ENCODE measurements at places on chromosomes 16 and 17.

DNA sequence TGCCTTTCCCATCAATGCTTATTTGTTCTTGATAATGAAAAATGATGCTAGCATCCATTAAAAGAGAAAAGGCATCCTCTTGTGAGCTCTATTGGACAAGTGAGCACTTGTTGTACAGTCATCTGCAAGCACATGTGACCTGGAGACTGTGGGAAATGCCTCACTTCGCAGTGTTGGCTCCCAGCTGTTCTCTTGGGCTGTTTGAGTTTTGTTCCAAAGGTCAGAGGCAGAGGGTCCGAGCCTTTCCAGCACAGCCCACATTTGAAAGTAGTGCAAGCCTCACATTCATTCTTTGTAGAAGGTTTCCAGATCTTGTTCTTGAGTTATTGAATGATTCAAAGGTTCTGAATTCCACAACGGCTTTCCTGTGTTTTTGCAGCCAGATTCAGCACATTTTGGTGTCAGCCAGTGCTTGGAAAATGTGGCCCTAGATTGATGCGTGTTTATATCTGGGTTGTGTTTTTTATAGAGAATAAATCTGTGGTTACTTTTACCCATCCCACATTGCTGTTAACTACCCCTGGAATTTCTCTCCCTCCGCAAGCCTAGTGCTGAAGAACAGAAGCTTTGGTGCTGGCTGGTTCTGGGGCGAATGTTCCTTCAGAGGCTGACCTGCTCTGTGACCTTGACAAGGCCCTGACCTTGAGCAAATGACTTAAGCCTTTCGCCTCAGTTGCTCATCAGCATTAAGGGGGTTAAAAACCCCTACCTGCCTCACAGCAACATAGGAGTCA, 49.8 kb downstream of the CDH1 start:
- DNase-seq = no peak

GRCh38 chr16:84850714-84851113, 30.9 kb downstream of the CRISPLD2 start:
- DNase-seq = no peak

- peak; percentile 69 for DNase-seq
These were observed 15.8 kb downstream of the TMC6 start for GRCh38 chr17:78112518-78113471.

DNA sequence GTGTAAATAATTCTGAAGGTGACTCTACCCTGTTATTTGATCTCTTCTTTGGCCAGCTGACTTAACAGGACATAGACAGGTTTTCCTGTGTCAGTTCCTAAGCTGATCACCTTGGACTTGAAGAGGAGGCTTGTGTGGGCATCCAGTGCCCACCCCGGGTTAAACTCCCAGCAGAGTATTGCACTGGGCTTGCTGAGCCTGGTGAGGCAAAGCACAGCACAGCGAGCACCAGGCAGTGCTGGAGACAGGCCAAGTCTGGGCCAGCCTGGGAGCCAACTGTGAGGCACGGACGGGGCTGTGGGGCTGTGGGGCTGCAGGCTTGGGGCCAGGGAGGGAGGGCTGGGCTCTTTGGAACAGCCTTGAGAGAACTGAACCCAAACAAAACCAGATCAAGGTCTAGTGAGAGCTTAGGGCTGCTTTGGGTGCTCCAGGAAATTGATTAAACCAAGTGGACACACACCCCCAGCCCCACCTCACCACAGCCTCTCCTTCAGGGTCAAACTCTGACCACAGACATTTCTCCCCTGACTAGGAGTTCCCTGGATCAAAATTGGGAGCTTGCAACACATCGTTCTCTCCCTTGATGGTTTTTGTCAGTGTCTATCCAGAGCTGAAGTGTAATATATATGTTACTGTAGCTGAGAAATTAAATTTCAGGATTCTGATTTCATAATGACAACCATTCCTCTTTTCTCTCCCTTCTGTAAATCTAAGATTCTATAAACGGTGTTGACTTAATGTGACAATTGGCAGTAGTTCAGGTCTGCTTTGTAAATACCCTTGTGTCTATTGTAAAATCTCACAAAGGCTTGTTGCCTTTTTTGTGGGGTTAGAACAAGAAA, 5.1 kb downstream of the STH start:
- DNase-seq = no peak

- DNase-seq = no peak
These were observed 13.8 kb upstream of the KRT17 start for GRCh38 chr17:41638194-41638593.

DNA sequence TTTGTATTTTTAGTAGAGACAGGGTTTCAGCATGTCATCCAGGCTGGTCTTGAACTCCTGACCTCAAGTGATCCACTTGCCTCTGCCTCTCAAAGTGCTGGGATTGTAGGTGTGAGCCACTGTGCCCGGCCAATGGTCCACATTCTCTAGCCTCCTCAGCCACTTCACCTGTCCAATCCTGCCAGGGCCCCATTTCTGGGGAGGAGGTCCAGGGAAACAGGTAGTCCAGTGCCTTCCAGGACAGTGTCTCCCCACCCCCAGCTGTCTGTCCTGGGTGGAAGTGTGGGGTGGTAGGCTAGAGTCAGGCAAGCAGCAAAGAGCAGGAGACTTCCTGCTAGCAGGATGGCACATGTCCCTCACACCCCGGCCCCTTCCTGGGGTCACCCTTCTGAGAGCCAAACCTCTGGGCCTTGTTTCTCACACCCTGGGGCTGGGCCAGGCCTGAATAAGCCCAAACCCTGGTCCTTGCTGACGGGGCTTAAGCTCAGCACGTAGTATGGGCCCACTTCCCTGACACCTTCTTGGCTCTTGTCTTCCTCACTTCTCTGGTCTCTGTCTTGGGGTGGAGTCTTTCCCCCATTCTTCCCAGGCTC, 5.0 kb downstream of the FHOD1 start:
- no peak for DNase-seq

DNA sequence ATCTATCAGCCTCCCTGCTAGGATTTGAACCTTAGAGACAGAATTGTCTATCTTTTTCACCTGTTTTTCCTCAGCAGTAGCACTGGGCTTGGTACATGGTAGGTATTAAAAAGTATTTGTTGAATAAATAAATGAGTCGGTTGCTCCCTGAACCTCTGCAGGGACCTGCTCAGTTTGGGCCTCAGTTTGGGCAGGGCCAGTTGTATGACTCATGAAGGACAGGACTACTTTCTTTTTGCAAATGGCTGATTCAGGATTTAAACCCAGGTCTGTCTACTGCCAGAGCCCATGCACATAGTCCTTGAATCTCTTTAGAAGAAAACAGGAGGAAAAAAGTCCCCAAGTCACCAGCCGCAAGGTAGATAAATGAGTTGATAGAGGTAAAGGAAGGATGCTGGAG, 3.1 kb downstream of the MMP2 start:
- no peak for DNase-seq

- no peak for DNase-seq
These were observed 66.6 kb downstream of the WSB1 start for GRCh38 chr17:27360507-27360906.

DNA sequence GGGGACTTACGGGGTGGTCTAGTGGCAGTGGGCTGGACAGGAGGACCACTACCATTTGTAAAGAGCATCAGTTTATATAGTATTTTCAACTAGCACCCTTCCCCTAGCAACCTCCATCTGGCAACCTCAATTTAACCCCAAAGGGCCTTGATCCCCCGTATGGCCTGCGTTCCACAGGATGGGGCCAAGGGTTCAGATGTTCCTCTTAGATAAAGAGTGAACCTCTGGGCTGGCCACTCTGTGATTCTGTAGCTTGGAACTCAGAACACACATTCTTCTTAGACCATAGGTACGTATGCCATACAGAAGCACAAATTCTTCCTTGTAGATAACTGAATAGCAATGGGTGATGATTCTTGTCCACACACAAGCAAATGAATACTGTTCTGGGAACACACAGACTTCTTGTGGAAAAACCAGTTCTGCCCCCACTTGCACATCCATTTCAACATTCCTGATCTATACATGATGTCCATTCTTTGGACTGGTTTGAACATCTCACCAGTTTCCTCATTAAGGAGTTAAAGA, 1.9 kb upstream of the GGA2 start:
- no peak for DNase-seq

- DNase-seq = no peak
These were observed 22.2 kb upstream of the CLEC18C start for GRCh38 chr16:70151391-70151790.

DNA sequence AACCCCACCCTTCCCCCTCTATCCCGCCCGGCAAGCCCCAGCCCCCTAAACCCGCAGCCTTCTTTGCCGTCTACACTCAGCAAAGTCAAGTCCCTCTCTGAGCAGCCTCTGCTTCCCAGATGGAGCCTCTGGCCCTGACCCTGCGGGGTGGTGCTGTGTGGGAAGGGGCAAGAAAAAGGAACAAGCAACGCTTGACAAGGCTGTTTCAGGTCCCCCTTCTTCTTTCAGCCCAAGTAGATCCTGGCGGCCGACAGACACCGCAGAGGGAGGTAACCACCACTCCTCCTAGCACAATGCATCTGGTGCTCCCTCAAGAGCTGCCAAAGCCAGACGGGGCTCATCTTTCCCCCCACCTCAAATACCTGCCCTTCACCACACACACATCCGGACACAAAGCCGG, 178.3 kb downstream of the ENGASE start:
- DNase-seq = no peak

DNA sequence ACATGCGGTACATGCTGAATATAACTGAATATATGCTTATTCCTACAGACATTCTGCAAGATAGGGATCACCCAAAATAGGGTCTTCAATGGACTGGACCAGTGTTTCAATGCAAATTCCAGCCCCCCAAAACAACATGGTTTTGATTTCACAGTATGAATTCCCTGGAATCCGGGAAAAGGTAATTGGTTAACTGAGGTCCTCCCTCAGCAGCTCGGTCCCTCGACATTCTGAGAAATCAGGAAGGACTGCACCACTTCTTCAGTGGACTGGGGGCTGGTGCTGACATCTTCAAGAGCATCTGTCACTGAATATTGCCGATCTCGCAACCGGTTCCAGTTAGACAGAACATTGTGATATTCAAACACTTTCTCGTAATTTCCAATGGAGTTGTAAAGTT, 25.1 kb downstream of the CHCT1 start:
- DNase-seq = no peak

GRCh38 chr16:21590796-21591195, 8.6 kb upstream of the METTL9 start:
- no peak for DNase-seq

DNA sequence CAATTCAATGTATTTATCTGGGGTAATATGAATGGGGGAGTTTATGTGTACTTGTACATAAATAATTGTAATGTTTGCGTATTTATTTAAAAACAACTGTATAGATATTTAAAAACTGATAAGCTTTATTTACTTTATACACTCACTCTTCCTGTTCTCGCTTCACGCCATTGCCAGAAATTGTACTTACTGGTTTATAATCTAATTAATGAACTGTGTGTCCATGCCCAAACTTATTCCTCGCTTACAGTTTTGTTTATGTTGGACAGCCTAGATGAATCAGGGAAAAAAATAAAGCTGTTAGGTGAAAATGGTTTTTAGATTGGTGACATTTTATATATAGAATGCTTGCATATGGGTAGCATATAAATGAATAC, 30.8 kb downstream of the AATF start:
- no peak for DNase-seq

GRCh38 chr17:75345514-75346167, 56.4 kb upstream of the SLC25A19 start:
- DNase-seq = no peak

DNA sequence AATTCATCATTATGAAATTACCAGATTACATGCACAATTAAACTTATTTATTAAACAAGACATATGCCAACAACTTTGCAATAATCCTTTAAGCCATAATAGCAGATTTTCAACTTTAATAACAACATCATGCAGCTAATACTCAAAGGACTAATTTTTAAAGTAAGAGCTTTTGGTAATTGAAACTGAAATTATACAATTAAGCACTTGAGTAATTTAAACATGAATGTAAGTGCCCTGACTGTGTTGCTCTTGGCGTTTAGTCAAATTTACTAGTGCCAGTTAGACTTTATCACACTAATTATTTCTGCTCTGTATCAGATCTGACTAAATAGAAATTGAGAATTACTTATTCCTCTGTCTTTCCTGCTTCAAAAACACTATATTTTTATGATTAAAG, 46.8 kb upstream of the PSMD7 start:
- DNase-seq = no peak

- DNase-seq = no peak
These were observed 15.9 kb downstream of the RAB5C start for GRCh38 chr17:42138749-42139492.

DNA sequence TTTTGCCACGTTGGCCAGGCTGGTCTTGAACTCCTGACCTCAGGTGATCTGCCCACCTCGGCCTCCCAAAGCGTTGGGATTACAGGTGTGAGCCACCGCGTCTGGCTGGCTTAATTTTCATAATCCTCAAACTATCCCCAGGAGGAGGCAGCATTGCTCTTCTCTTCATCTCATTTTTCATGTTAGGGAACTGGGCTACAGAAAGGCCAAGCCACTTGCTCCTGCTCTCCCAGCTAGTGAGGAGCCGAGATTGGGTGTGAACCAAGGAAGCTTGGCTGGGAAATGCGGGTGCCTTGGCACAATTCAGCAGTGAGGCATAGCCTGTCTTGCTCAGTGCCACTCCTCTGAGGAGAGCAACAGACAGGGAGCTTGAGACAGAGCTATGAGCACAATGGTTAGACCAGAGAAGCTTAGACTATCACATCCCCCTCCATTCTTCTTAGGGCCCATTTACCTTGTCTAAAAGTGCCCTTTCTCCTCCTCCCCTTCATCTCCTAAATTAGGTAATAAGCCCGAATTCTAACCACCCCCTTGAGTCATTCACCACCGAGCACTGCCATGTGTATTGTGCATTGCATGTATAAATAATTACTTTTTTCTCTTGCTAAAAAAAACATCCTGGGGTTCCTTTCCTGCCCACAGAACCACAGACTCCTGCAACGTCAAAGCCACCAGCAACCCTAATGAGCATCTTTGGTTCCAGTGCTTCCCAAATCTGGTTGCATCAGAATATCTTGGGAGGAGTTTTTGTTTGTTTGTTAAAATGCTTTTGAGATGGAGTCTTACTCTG, 20.0 kb upstream of the KIF19 start:
- no peak for DNase-seq

DNA sequence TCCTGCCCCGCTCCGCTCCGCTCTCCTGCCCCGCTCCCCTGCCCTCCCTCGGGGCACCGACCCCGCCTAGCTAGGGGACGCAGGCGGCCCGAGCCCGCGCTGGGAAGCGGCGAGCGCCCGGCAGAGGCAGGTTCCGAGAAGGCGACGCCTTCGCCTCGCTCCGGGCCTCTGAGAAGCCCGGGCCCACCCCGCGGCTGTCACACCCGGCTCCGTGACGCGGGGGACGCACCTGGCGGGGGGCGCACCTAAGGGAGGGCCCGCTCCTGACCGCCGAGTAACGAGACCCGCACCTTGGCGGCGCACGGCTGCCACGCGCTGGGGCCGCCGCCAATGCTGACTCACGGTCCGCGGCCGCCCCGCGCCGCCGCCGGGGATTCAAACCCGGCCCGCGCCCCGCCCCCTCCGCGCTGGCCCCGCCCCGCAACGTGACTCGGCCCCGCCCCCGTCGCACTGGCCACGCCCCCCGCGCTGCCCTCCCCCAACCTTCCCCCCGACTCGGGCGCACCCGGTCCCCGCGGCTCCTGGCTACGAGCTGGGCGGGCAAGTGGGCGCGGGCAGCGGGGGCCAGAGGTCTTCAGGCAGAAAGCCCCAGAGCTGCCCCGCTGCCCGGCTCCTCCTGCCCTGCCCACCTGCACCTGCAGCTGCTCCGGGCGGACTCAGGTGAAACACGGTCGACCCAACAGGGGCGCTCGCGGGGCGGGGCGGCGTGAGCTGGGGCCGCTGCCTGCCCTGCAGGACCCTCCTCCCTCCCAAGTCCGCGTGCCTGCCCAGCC, 27.8 kb downstream of the GNPTG start:
- DNase-seq = peak; percentile 52

GRCh38 chr17:73064084-73064938, 28.2 kb downstream of the SLC39A11 start:
- no peak for DNase-seq
